Activated CD8-positive, alpha-beta memory T cell treated with anti-CD3 and anti-CD28 coated beads for 1 hour (primary cell): ENCODE measurements at places on chromosomes 2 and 18.

GRCh38 chr2:43848214-43848613 lies 9.4 kb downstream of the ABCG8 start:
- DNase-seq = no peak

- no peak for DNase-seq
Measured at GRCh38 chr18:35514283-35514682, 16.5 kb upstream of the INO80C start.

GRCh38 chr2:218397463-218397819 lies 2.2 kb upstream of the CTDSP1 start:
- DNase-seq = no peak

GRCh38 chr2:102618452-102619413 lies 620 bp upstream of the SLC9A2 start:
- no peak for DNase-seq

- DNase-seq = no peak
Measured at GRCh38 chr2:237355701-237356100, 58.3 kb downstream of the COL6A3 start.

DNA sequence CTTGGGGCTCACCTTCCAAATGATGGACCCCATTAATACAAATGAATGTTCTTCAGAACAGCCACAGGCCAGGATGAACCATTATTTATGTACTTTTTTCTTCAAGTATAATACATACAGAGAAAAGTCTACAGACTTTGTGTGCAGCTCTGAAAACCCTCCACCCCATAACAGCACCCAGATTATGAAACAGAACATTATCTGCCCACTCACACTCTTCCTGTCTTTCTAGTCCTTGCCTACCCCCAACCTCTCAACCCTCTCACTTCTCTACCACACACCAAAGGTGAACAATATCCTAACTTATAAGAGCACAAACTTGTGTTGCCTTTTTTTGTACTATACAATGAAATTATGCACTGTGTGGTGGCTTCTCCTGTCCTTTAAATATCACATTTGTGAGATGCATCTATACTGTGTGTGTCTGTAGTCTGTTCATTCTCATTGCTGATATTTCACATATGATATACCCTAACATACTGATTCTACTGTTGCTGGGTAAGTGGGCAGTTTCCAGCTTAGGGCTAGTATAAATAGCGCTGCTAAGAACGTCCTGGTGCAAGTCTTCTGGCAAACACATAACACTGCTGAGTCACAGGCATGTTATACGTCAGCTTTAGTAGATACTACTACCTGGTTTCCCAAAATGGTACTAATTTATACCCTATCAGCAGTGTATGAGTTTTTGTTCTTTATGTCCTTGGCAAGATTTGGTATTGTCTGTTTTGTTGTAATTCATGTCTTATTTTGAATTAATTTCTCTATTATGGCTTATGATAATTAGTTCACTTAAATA lies 1.0 kb upstream of the NPHP1 start:
- no peak for DNase-seq

DNA sequence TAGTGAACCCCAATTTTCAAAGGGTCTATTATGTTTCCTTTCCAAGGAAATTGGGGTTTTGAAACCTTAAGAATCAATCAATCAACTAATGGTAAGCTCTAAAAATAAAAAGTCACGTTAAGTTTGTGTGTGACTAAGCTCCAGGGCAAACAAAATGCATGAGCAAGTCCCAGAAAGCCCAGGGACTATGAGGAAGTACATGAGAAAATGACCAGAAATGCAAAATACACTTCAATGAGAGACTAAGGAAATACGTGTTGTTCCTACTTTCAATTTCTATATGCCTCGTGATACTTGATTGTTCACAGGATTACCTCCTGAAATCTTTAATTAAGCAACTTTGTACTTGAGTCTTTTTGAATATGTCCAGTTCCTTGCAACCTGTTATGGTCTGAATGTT lies 684.4 kb upstream of the SYT4 start:
- no peak for DNase-seq
